ENCODE measurements at places on chromosomes 4 and X. TPM values are rescaled to one million over a fixed set of nuclear protein-coding genes. Genes with fewer than 3 reads are reported as not detected.

Gene RIPPLY1
- total RNA-seq: not detected

Gene F11
- total RNA-seq: not detected

Gene TADA2B
- 16.3 TPM for total RNA-seq

Gene PARM1
- total RNA-seq: 0.58 TPM

Gene RXFP1
- 0.35 TPM for total RNA-seq

Gene EDNRA
- total RNA-seq: 0.86 TPM

Gene CACNA1F
- total RNA-seq: not detected

Gene AR
- total RNA-seq: 3.7 TPM

Gene S100P
- not detected for total RNA-seq

Gene CFAP97
- total RNA-seq: 30.1 TPM

Gene CCDC149
- total RNA-seq: 4.6 TPM

Gene DGKK
- total RNA-seq: not detected

Gene BMPR1B
- 0.29 TPM for total RNA-seq

Gene GRIA3
- total RNA-seq: 1.1 TPM

Gene AFF2
- not detected for total RNA-seq

Gene ELK1
- 38.1 TPM for total RNA-seq

Gene DDX53
- not detected for total RNA-seq

Gene TSPAN5
- total RNA-seq: 94.8 TPM

Gene SLC25A4
- total RNA-seq: 10.8 TPM

Gene ING2
- 8.2 TPM for total RNA-seq

Gene RAB33A
- total RNA-seq: 8.1 TPM

Gene HS6ST2
- not detected for total RNA-seq

Gene RIBC1
- 1.2 TPM for total RNA-seq

Gene HTN3
- not detected for total RNA-seq

Gene ZFX
- 45.2 TPM for total RNA-seq

Gene GAGE12J
- not detected for total RNA-seq

Gene PPP1R2C
- not detected for total RNA-seq

Data from myometrial cell (primary cell).